Activated CD4-positive, alpha-beta T cell treated with anti-CD3 and anti-CD28 coated beads for 4 hours (primary cell): ENCODE measurements at places on chromosomes 2 and 18.

GRCh38 chr18:5543773-5544389 is at the start of gene EPB41L3:
Gene EPB41L3 (minus strand): TSS chr18:5543997. CDS start chr18:5489183, 54,814 bp downstream.
- no peak for DNase-seq

- no peak for DNase-seq
Measured at GRCh38 chr2:45006942-45007287, 2.3 kb downstream of the SIX2 start.

- DNase-seq = no peak
Measured at GRCh38 chr18:42778445-42779042, 336.9 kb downstream of the RIT2 start.

GRCh38 chr2:25602333-25602723 is 71.0 kb downstream of the DTNB start:
- DNase-seq = no peak

DNA sequence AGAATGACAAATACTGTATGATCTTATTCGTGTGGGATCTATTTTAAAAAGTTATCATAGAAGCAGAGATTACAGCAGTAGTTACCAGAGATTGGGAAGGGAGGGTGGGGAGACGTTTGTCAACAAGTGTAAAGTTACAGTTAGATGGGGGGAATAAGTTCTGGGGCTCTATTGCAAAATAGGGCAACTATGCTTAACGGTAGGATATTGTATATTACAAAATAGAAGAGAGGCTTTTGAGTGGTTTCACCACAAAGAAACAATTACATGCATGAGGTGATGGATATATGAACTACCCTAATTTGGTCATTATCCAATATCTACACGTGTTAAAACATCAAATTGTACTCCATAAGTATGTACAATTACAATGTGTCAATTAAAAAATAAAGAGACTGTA is 123.4 kb upstream of the NOSTRIN start:
- DNase-seq = no peak

GRCh38 chr18:950882-951495 is 46.3 kb downstream of the ADCYAP1 start:
- DNase-seq = no peak

DNA sequence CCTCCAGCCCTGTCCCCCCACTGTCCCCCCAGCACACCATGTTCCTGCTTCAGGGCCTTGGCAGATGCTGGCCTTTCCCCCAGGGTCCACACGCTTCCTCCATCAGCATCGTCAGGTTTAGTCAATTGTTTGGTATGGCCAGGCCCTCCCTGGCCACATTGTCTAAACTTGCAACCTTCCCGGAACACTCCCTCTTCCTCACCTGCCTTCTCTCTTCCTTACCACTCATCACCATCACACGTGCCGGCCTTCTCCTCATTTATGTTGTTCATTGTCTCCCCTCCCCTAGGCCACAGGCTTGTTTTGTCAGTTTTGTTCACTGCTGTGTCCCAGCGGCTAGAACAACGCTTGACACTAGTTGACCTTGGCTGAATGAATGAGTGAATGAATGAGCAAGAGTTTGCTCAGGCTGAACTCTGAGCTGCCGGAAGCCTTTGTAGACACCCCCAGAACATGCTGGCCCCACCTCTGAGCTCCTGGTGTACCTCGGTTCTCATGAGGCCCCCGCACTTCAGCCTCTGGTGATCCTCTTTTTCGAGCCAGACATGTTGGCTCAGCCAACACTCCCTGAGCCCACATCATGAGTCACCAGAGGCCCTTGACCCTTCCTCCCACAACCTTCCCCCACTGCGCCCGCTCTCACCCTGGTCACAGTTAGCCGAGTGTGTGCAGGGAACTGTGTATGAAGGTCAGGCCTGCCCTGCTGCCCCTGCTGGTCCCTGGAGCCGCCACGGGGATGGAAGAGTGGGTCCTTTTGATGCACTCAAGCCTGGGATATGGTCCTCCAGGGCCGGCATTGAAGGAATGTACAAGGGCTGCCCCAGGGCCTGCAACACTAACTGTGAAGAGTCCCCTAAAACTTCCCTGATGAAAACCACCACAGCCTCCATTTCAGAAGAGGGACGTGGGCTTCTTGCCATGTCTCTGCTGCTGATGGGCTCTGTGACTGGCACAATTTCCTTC is 57.5 kb downstream of the HS1BP3 start:
- no peak for DNase-seq

GRCh38 chr2:171626949-171627348 is 60.3 kb upstream of the DYNC1I2 start:
- no peak for DNase-seq

DNA sequence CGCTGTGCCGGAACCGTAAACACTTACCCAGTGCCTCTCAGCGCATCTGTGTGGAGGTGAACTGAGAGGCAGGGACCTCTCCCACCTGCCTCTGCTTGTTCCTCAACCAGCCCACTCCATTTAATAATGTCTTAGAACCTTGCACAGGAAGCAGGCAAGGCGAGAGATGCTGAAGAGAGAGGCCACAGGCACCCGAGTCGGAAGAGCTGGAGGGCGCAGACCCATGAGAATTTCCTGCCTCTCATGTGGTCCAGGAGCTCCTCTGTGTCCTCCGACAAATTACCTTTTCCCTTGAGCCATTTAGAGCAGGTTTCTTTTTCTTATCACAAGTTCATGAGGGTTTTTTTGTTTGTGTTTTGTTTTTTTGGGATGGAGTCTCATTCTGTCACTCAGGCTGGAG is 4.9 kb upstream of the RFX8 start:
- DNase-seq = no peak

GRCh38 chr2:181367411-181367810 is 89.8 kb upstream of the ITGA4 start:
- DNase-seq = no peak
